ENCODE measurements at places on chromosomes 13 and 19.

- DNase-seq: peak; percentile 15
These were observed 49.4 kb downstream of the SACS start for GRCh38 chr13:23384111-23384510.

DNA sequence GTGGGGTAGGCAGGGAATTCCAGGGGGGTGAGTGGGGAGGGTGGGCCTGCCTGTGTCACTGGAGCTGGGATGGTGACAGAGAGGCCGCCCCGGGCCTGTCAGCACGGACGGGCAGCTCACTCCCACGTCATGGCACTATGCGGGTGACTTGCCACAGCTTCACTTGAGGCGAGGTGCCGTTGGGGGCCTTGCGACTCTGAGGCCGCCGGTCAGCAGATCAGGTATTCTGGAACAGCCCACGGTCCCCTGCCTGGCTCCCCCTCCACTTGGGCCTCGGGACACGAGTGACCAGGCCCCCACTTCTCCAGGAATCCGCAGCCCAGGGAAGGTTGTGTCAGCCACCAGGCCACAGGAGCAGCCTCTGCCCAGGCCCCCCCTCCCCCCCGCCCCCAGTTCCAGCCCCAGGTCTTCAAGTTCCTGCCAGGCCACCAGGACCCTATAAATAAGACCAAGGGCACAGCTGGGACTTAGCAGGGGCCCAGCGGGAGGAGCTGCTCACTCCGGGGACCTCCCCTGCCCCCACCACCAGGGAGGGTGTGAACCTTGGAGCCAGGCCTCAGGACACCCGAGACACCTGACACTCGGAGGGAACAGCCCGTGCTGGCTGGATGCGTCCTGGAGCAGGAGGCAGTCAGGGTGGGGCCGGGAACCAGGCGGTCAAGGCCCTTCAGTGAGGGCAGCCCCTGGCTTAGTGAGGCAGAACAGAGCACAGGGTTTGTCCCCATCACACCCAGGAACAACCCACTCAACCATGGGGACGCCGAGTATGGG is 2.7 kb upstream of the MIDN start:
- DNase-seq: no peak

- DNase-seq: peak; percentile 65
These were observed at the start of gene MIER2 for GRCh38 chr19:344625-345319. MIER2 (minus strand) TSS chr19:344796; CDS start chr19:344782, 14 bp downstream.

GRCh38 chr19:10227026-10227971 is 3.8 kb downstream of the S1PR2 start:
- DNase-seq: peak; percentile 55

DNA sequence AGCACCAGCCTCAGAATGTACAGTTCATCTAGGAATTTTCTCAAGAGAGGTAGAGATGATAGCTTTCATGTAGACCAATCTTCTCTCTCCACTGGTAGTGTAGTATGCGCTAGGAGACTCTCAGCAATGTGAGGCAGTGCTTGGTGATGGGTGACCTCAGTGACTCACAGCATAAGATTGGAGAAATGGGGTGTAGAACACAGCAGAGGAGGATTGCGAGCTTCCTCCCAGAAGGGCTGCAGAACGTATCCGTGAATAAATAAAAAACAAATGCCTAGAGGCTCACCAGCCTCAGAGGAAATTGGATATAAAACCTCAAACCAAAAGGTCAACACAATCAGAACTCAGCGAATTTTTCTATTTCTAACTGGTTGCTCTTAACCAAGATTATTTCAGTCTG is 182.9 kb upstream of the RXFP2 start:
- no peak for DNase-seq

DNA sequence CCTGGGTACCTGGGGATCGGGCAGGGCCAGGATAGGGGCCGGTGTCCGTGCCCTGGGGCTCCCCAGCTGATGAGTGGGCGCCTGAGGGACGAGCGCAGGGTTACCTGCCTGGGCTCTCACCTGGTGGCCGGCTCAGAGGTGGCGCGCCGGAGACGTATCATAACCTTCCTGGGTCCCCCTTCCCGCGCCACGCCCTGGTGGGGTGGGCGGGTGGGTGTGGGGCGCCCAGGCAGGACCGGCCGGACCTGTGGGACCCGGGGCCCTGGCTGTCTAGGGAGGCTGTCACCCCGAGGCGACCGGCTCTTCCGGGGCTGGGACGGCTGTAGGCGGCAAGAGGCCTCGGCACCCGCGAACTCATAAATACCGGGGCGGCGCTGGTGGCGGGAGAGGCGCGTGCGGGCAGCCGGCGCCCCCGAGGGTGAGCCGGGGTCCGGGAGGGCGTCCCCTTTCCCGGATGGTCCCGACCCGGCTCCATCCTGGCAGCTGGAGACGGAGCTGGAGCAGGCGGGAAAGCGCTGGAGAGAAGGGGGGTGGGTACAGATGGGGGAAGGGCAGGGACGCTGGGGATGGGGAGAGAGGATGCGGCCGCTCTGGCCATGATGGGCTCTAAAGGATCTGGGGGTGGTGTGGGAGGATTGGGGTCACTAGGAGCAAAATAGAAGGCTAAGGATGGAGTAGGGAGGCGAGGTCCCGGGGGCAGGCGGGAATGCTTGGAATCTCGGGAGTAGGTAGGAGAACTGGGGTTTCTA is at the start of gene ACP7:
ACP7 (plus strand) TSS at position 386 of the 749 bp plus-strand sequence. CDS start 902 bp downstream, outside the sequence.
- DNase-seq: no peak

GRCh38 chr13:38618336-38618735 is 68.5 kb upstream of the FREM2 start:
- no peak for DNase-seq

DNA sequence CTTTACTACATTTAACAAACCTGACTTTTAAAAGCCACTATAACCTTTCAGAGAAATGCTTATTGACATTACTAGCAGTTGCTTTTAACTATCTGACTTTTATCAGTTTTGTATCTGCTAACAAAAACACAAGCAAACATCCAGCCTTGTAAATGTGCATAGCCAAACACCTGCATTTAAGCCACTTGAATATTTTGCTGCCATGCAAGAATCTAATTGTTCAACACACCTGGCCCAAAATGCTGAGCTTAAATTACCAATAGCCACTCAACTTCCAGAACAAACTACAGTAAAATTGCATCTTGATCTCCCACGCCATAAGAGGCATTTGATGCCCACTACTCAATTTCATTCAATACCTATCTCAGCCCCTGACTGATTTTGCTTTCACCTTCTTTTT is 9.3 kb downstream of the ZIC5 start:
- no peak for DNase-seq

- DNase-seq: no peak
These were observed 4.0 kb downstream of the KLF16 start for GRCh38 chr19:1859331-1859781.

- DNase-seq: peak; percentile 34
These were observed 211.7 kb upstream of the STARD13 start for GRCh38 chr13:33497146-33497845.

DNA sequence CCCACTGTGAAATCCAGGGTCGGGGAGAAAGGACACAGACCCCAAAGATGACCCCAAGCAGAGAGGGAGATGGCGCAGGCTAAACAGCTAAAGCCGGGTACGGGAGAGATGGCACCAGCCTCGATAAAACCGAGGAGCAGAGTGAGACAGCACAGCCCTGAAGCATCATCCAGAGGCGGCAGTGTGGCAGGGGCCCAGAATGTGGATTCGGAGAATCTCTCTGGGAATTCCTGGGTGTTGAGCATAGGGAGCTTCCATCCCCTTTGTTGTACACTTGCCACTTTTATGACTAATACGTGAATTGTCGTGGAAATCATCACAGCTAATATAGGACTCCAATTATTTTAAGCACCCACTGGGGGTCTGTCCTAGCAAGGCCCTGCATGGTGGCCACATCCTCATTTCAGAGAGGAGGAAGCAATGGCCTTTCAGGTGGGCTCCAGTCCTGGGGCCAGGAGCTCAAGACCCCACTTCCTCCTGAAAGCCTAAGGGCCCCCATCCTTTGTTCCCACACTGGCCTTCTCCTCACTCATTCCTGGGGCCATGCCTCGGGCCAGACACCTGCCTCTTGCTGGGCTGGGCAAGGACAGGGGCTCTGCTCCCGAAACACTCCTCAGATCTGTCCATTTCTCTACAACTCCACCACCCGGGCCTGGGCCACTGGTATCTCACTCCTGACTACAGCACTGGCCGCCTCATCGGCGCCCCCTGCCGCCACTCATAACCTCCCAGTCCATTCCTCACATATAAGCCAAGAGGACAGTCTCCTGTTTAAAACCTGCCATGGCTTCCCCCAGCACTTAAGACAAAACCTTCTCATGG is 29.3 kb upstream of the ATP1A3 start:
- no peak for DNase-seq

DNA sequence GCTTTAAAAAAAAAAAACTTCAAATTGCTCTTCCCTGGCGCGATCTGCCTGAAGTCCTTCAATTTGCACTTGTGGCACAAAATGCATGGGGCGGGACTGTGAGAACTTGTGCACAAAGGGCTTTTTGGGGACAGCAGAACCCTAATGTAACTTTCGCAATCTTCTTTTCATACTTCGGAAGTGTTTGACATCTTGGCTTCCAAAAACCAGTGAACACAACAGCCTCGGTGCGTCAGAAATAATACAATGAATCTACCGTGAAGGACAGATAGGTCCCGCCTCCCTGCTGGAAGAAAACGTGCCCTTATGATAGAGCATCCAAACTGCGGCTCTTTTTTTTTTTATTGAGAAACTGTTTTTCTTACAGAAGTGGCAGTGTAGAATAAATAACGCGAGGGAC is 36.6 kb downstream of the KLF2 start:
- DNase-seq: peak; percentile 59

- no peak for DNase-seq
These were observed 367.4 kb downstream of the SPRY2 start for GRCh38 chr13:79973533-79973963.

DNA sequence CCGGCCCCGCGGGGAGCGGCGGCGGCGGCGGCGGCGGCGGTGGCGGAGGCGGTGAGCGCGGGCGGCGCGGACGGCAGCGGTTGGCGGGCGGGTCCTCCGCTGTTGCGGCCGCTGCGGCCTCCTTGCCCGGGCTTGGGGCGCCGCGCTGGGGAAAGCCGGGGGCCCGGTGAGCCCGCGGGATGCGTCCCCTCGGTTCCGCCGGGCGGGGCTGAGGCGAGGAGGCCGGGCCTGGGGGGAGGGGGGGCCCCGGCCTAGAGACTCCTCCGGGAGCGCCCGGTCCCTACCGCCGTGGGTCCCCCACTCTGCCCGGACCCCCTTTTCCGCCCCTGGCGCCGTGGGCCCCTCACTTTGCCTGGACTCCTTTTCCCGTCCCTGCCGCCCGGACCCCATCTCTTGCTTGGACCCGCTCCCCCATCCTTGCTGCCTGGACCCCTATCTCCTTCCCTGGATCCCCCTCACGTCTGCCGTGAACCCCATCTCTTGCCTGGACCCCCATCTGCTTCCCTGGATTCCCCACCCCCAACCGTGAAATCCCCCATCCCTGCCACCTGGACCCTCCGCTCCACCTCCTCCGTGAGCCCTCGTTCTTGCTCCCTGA is 28.6 kb upstream of the NDUFS7 start:
- DNase-seq: no peak

- no peak for DNase-seq
These were observed 13.1 kb upstream of the HIF3A start for GRCh38 chr19:46283771-46284170.

DNA sequence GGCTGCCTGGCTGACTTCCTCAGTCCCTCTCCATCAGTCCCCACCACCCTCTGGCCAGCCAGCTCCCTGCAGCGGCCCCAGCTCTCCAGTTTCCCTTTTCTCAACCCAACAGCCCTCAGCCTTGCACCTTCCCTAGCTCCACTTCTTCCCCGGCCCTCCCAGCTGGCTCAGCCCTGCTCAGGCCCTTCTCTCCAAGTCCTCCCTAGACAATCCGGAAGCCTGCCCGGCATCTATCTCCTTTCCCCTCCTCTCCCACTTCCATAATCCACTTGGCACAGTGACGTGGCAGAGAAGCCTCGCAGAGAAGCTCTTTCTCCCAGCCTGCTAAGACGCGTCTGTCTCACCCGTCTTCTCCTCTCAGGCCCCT is 1.1 kb downstream of the UBXN6 start:
- DNase-seq: peak; percentile 68

DNA sequence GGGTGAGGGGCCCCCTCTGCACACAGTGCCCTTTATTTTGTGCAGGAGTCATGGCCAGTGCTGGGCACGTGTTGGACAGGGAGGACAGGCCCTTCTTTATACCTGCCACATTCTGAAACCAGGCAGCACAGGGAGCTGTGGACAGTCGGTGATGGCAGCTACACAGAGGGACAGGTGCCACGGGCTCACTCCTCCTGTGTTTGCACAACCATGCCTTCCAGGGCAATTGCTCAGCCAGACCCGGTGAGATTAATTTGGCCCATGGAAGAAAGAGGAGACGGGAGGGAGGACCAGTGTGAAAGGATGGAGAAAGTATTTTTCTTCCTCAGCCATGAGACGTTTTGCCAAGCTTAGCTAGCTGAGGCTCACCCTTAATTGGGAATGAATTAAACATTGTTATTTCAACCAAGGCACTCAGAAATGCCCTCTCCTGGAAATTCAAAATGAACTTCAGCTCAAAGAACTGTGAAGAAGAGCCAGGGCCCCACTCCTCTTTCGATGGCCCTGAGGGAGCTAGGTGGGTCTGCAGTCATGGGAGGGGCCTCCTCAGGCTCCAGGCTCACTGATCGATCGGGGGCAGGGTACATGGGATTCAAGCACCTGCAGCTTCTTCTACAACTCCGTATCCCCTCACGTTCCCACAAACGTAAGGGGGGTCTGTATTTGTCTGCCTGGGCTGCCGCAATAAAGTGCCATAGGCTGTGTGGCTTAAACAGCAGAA is 41.2 kb downstream of the SHISA2 start:
- no peak for DNase-seq

DNA sequence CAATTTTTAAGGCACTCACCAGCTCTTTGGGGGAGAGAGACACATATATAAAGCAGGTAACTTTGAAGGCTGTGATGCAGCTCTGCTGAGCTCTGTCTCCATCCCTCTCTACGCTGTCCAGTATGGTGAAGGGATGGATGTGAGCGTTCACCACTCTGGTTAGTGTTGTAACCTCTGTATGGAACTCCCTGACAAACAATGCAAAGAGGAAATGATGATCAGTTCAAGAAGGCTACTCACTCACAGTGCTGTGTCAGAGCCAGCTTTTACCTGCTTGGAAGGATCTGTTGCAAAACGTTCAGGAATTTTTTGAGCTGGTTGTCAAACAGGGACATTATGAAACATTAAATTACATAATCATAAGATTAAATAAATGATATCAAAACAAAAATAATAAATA is 90.8 kb upstream of the SLC10A2 start:
- no peak for DNase-seq

DNA sequence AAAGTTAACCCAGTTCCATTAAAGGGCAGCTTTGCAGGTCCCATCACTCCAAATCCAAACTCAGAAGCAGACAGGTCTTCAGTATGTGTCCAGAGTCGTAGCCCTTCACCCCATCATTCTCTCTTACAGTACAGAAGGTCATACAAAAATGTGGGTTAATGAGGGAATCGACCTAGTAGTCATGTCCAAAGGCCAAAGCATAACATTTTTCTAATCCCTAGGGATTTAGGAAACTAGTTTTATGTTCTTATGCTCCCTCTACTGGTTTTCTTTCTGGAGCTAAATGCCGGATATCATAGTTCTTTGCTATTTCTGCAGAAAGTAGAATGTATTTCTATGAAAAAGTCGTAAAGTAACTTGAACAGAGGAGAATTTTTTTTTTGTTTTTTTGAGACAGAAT is 72.2 kb downstream of the DHRS12 start:
- peak; percentile 87 for DNase-seq
